NCI-H146 (cell line): ENCODE measurements at places on chromosomes 4 and X.
A peak's percentile ranks its signal among the peaks of the same experiment; 100 is the strongest.

DNA sequence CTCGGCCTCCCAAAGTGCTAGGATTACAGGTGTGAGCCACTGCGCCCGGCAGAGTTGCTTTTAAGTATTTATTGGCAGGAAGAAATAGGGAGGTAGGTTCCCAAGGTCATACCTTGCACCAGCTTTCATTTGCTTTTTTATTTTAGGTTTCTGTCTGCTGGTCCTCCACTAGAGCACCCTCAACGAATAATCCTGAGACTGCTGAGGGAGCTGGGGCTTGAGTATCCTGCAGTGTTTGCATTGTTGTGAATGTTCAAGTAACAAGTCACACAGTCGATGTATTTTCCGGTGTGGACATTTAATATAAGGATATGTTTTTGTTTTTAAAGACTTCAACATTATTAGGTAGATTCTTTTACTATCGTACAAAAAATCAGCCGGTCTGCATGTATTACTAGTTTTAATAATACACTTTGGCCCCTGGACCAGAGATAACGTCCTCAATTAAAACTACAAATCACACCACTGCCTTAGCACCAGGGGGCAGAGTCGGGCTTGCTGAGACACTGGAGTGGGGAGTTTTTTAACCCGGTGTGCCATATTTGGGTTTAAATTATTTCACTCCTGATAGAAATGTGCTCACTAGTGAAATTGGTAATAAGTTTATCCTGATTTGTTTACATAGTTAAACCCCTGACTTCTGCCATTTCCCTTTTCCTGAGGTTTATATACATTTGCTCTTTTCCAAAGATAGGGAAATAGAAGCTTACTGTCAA is 11.6 kb downstream of the SMIM20 start:
- DNase-seq: peak; percentile 61

DNA sequence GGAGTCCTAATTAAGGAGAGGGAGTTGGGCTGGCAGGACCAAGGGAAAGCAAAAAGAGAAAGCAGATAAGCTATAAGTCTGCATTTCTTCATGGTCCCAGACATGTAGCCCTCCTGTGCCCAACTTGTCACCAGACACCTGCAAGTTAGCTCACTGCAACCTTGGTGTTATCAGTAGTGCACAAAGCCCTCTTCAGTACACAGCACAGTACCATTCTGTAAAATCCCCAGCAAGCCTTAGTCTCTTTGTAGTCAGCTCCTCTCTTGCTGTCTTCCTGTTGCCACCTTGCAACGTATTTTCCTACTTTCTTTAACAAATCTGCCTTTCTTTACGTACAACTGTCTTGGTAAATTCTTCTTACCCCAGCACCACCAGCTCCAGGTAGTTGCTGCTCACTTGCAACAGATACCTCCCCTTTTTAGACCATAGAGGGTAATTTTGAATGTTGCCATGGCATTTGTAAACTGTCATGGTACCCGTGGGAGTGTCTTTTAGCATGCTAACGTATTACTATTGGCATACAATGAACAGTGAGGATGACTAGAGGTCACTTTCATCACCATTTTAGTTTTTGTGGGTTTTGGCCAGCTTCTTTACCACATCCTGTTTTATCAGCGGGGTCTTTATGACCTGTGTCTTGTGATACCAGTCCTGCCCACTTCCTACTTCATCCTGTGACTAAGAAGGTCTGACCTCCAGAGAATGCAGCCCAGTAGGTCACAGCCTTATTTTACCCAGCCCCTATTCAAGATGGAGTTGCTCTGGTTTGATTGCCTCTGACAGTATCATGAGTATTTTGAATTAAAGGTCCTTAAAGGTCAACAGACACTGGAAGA is 28.3 kb upstream of the AP1S2 start:
- DNase-seq: no peak

DNA sequence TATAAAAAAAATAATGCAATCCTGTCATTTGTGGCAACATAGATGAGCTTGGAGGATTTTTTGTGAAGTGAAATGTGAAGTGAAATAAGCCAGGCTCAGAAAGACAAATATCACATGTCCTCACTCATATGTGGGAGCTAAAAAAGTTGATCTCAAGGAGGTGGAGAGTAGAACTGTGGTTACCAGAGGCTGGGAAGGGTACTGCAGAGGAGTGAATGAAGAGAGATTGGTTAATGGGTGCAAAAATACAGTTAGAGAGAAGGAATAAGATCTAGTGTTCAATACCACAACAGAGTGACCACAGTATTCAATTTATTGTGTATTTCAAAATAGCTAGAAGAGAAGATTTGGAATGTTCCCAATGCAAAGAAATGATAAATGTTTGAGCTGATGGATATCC is 13.4 kb upstream of the ZCCHC18 start:
- no peak for DNase-seq

DNA sequence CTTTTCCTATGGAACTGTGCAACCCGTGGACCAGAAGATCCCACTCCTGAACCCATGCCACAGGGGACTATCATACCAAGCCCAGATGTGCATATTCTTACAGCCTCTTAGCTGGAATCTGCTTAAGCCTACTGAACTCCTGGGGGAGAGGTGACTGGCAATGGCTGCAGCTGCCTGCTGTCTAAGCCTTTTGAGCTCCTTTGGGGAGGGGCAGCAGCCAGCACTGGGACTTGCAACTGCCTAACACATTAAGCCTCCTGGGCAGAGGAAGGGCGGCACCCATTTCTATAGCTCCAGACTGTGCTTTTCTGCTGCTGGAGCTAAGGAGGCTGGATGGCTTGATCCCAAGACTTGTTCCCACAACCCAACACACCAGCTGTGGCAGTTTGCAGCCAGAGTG is 117.9 kb upstream of the VEGFC start:
- DNase-seq: no peak

DNA sequence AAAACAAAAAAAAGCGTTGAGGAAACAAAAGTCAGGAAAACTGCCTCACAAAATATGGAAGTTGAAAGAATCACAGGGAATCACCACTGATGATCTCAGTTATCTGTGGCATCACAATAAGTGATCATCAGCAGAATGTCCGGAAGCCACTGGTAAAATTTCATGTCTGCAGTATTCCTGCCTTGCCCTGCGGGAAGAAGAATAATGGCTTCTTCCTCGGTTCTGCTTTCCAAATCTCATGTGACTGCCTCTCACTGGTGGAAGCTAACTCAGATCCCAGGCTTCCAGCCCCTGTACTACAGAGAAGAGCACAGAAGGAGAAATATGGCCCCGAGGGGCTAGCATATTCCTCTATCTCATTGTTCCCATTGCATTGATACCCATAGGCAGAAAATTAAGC is 12.7 kb upstream of the ZNF330 start:
- no peak for DNase-seq

GRCh38 chrX:28225513-28225912 is 244.3 kb upstream of the DCAF8L1 start:
- DNase-seq: no peak

- DNase-seq: no peak
These were observed 89.7 kb upstream of the C4orf50 start for GRCh38 chr4:6107886-6108285.

- DNase-seq: peak; percentile 5
These were observed at the start of gene XAGE5 for GRCh38 chrX:52811065-52811625. Gene XAGE5, plus strand, starts transcription at chrX:52811287. Its CDS starts 1,280 bp downstream, at chrX:52812567.

- DNase-seq: peak; percentile 2
These were observed 816 bp downstream of the EREG start for GRCh38 chr4:74365761-74366160.

DNA sequence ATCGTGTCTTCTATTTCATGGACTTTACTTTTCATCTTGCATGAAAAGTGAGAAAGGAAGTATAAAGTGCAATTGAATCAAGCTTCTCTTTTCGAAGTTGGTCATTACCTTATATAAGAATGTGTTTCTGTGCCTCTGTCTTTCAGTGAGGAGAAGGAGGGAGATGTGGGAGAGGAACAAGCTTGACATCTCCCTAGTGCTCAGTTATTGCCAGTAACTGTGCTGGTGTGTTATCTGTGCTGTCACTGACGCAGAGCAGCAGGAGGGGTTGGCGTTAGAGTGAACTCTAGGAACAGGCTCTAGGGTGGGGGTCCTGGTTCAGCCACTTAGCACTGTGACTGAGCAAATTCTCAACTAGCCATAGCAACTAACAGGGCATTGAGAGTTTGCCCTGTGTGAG is 34.0 kb upstream of the TBC1D9 start:
- no peak for DNase-seq

DNA sequence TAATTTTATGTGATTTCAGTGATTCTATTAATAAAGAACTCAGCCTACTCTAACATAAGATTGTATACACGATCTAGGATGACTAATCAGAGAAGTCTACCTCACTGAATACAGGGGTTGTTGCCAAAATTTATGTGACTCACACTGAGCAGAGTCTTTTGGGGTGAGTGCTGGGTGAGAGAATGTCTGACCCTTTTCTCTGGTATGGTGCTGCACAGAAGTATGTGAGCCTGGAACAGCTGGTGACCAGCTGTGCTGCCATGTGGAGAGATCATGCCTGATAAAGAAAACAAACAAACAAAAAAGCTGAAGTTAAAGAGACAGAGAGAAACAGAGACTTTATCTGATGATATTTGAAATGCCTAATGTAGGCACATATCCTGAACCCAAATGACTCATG is 618.1 kb upstream of the GRIA3 start:
- no peak for DNase-seq

- DNase-seq: no peak
These were observed 37.5 kb upstream of the RASGEF1B start for GRCh38 chr4:81509191-81509590.

- DNase-seq: no peak
These were observed 23.3 kb downstream of the ZNF280C start for GRCh38 chrX:130245441-130245840.

- DNase-seq: peak; percentile 7
These were observed 10.7 kb upstream of the PDHA1 start for GRCh38 chrX:19332983-19333382.

DNA sequence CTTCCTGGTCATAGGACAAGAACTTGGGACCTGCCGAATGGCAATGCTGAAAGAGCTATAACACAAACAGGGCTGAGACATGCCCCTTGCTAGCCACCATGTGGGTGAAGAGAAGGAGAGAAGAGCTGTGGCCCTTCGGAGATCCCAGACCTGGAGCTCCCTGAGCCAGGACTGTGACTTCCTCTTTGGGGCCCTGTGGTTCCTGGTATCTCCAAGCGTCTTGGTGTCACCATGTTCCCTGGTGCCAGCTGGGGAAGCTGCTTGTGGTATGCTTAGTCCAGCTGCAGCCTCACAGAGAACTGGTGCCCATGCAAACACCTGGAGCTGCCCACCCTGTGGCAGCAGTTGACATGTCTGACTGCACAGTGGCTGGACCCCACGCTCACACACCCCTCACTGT is 68.5 kb downstream of the NDNF start:
- DNase-seq: no peak

DNA sequence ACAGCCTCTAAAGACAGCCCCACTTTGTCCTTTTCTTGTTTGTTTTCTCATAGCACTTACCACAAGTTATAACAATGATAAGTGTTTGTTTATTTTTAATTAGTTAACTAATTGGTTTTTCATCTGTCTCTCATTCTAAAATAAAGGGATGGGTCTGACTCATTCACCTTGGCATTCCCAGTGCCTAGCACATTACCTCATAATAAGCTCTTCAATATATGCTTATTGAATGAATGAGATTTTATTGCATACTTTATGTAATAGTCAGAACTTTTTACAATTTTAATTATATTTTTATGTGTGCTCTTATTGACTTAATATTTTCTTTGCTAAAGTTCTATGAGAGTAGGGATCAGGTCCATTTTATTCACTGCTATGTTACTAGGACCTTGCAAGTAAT is 22.8 kb upstream of the PRKG2 start:
- no peak for DNase-seq

DNA sequence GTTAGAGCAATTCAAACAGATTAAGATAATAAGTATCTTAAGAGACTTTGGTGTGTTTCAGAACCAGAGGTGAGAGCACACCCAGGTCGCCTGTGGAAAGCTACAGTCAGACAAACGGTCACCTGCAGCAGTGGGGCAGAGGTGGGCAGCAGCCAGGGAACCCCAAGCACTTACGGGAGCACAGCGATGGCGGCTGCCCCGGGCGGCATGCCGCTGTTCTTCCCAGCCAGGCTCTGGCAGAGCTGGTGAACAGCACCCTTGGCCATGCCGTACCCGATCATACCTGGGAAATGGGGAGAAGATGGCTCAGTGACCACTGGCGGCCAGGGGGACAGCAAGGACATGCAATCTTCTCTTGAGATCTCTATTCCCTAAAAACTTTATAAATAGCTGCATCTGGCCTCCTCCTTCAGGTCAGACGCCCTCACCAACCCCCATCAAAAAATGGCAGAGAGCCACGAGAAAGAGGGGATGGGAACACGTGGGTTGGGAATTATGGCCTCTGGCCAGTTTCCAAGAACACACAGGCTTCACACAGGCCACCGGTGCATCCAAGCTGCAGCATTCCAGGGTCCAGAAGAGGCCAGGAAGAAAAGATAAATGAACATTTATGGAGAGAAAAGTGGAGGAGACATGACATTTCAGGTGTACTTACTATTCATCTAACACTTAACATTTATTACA is 19.7 kb downstream of the QDPR start:
- DNase-seq: no peak

GRCh38 chr4:161320377-161320776 is 843.4 kb downstream of the FSTL5 start:
- DNase-seq: peak; percentile 35

- no peak for DNase-seq
These were observed 965.9 kb upstream of the DIAPH2 start for GRCh38 chrX:95718746-95719145.

- DNase-seq: peak; percentile 65
These were observed 435.3 kb downstream of the ZIC3 start for GRCh38 chrX:138001226-138001625.

DNA sequence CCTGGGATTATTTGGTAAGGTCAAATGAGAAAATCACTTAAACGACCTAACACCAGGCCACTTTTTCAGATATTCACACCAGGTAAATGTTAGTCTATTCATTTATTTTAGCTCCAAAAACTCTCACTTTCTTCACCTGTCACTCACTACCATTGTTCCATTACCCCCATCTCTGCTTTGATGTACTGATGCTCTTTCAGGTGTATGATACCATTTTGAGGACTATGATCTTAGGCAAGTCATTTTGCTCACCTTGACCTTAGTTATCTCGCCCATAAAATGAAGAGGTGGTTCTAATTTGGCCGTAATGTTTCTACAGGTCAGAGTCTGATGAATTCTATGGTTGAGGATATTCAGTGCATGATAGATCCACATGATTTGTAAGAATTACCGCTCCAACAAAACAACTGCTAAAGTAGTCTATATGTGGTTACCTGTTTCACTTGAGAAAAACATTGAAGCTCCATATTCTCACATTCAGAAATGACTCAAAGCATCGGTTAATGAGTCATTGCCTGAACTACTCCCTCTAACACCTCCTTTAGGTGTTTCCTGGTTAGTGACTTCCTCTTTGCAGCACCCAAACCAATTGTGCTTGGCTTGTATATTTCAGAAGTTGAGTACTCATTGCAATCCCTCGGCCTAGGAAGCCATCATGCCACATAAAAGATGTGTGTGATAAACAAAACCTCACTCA is 4.5 kb downstream of the DTHD1 start:
- DNase-seq: no peak

GRCh38 chrX:23548164-23548563 is 119.1 kb upstream of the PRDX4 start:
- no peak for DNase-seq

- no peak for DNase-seq
These were observed 746 bp downstream of the EDNRA start for GRCh38 chr4:147481577-147482109.

- DNase-seq: no peak
These were observed 326.0 kb downstream of the FBXW7 start for GRCh38 chr4:152209772-152210493.
